ENCODE measurements at places on chromosomes 1 and 21.

- no peak for DNase-seq
These were observed 714.0 kb downstream of the RWDD3 start for GRCh38 chr1:95948023-95948422.

GRCh38 chr1:225527575-225527974 lies 99.7 kb upstream of the LBR start:
- no peak for DNase-seq

GRCh38 chr1:196309386-196309785 lies 298.9 kb downstream of the KCNT2 start:
- no peak for DNase-seq

GRCh38 chr1:214372092-214372491 lies 91.1 kb downstream of the SMYD2 start:
- no peak for DNase-seq

GRCh38 chr21:9767592-9768375 lies 753.6 kb upstream of the TPTE start:
- peak; percentile 97 for DNase-seq

GRCh38 chr21:35091496-35091895 lies 42.4 kb upstream of the RUNX1 start:
- DNase-seq = no peak

DNA sequence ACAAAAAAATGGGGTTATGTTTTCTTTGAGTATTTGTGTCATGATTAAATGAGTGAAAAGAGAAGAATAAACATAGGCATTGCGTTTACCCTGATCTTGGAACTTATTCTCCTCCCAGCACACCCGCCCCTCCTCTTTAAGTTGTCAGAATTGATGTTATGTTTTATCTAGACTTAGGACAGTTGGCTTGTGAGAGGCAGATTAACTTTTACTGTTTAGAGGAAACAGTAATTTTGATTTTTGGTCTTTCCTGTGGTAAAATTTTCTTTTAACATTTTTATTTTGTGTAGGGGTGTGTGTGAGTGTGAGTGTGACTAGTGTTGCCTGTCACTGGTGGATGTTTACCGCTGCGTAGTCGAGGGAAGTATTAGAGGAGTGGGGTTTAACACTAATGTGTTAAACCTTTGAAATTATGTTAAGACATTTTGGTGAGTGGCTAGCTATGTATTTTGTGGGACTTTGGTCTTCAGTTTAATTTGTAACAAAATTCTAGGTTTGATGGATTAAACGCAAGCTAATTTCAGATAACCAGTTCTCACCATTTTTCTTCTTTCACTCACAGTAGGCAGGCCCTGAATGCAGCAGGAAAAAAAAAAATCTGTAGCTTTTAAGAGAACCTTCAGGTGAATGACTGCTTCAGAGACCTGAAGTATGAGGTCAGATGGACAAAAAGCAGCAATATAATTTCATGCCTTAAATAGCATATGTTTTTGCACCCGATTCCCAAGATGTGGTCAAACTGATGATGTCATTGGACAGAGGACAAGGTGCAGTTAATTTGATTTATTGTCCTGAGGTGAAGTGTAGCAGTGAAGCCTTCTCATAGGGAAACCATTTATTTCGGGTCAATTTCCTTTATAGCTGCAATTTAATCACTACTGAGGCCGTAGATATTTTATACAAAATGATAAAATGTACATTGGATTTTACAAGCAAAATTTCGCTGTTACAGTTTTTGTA lies 2.7 kb downstream of the POU2F1 start:
- DNase-seq = no peak

GRCh38 chr1:116321766-116322175 lies 51.3 kb upstream of the ATP1A1 start:
- no peak for DNase-seq

DNA sequence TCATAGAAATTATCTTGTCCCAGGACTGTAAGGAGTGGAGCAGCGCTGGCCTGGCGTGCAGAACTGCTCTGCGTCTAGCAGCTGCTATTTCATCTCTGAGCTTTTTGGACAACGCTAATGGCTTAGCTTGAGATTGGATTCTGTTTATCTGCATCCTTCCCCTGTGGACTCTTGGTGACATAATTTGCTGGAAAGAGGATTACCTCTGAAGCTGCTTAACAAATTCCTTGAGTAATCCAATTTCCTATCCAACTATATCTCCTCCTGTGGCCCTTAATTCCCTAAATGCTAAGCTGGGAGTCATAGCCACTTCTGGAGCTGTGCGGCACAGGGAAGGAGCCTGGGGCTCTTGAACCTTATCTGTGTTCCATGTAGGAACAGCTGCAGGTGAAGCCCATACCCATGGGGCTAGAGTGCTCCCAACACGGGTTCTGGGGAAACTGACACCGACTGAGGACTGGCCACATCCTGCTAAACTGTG lies 43.2 kb downstream of the IL6R start:
- no peak for DNase-seq

GRCh38 chr1:224430511-224431113 lies 4.0 kb downstream of the WDR26 start:
- DNase-seq = no peak

GRCh38 chr1:159800177-159800930 lies 1.8 kb upstream of the FCRL6 start:
- DNase-seq = no peak

- DNase-seq = no peak
These were observed 129.7 kb upstream of the ADGRL2 start for GRCh38 chr1:81671038-81671437.

DNA sequence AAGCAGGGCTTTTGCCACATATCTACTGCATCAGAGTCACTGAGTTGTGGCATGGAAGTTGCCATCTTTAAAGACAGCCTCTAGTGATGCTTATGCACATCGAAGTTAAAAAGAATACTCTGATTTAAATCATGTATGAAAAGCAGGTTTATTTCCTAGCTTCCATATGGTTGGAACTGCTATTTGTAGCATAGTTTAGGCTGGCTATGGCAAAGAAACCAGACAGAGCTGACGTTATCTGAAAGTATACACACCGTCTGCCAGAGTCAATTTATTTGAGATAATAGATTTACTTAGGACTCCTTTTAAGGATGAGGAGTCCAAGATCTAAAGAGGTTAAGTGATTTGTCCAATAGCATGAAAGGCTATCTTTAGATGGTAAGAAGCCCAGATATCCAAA lies 536.9 kb upstream of the ADGRL4 start:
- no peak for DNase-seq

GRCh38 chr1:111625276-111625675 lies 5.7 kb downstream of the RAP1A start:
- DNase-seq = no peak

- no peak for DNase-seq
These were observed 4.2 kb upstream of the ZNF496 start for GRCh38 chr1:247335882-247336281.

DNA sequence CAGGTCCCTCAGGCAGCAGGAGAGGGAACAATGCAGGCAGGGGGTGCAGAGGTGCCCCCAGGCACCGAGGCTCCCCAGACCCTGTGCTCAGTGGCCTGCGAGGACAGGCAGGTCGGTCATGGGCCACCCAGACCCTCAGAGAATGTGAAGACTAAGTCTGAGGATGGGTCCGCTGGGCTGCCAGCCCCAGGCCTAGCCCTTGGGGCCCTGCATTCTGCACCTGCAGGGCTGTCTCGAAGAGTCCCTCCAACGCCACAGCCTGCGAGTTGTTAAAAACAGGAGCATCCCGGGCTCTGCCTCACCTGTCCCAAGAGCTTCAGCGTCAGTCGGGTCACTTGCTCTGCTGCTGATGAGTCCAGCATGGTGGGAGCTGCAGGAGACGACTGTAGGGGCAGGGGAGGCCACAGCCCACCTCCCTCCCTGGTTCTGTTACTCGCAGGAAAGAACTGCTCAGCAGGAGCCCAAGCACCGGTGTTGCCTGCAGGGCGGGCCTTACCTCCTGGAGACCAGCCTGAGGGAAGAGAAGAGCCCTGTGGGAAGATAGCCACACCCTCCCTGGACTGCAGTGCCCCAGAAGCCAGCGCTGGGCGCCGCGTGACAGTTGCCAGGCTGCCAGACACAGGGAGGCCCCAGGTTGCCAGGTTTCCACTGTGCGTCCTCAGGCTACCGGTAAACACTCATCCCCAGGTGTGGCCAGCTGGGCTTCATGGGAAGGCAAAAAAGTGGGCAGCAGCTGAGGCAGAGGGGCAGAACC lies 5.8 kb downstream of the C21orf58 start:
- no peak for DNase-seq

DNA sequence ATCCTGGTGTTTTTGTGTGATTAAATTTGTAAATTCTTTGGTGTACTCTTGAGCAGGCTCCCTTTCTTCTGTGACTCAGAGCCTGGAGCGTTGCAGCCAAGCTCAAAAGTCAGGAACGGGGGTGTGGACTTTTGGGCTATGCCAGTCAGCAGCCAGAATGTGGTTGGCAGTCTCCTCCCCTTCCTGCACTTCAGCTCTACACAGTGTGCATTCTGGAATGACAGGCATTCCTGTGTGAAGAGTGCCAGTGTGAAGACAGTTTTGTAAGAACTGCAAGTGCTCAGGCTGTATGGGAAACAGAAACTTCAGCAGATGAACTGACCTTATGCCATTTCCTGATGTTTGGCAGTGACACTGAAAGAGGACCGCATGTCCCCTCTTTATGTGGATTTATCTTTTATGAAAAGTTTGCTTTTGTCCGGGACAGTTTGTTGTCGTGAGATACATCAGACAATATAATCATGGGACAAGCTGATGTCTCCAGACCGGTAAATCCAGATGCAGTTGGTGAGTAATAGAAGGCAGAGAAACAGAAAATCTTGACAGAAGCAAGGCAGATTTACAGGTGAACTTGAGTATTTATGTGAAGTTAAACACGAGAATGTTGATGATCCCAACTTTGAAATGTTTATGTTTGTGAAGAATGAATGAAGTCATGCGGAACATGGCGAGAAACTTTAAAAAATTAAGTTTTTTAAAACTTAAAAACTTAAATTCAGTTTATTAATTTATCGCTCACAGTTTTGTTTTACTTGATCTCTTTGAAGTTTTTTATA lies 67.7 kb upstream of the RCC1 start:
- DNase-seq = peak; percentile 87

Data from vagina (tissue), 2 donors.